Stimulated activated CD8-positive, alpha-beta memory T cell treated with anti-CD3 and anti-CD28 coated beads, Interleukin-15, amount 100 ng/mL, for 4 hours (primary cell): ENCODE measurements at places on chromosomes 4 and X.

DNA sequence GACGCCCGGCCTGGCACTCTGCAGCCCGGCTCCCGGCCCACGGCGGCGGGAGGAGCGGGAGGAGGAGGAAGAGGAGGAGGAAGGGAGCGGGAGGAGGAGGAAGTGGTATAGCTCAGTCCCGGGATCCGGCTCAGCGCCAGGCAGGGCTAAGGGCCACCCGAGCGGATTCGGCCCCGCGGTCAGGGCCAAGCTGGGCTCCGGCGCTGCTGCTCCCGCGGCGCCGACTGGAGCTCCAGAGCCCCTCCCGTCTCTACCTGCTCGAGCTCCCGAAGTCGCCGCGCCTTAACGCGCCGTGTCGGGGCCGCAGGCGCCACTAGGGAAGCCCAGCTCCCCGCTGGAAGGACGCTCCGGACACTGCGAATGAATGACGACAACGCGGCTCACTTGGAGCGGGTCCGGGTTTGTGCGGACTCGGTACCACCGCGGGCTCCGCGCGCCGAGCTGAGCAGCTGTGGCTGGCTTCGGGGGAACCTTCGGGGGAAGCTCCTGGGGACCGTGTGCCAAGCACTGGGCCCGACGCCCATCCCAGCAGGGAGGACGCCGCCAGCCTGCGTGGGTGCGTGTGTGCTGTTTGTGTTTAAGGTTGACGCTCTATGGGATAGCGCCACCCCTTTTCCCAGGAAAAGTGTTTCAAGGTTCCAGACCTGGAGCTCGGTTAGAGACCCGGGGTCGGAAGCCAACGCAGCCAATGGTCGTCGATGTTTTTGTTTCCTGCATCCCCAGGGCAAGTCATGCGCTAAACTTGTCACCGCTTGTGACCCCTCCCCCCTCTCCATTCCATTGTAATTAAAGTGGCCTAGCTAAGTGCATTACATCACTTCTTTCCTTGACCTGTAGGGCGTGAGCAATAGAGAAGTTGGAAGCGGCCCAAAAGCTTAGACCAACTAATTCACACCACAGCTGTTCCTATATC, at the start of gene TBC1D9:
TSS of gene TBC1D9 (minus strand) at position 67 of the 913 bp plus-strand sequence. CDS start 340 bp downstream, outside the sequence.
- no peak for DNase-seq

DNA sequence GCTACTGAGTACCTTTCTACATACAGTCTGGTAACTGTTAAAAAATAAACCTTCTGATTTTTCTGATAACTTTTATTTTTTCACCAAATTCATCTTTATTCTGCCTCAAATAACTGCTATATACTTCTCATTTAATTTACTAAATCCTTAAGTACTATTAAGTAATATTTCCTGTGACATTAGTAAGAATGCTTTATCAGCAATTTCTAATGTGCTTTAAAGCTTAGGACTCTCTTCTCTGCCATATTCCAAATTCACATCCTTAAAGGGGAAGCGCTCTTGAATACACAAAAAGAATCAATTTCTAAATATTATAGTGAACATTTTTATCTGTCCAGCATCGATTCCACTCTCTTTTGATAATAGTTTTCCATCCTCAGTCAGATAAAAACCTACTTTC, 81.1 kb downstream of the DCAF8L2 start:
- DNase-seq = no peak

DNA sequence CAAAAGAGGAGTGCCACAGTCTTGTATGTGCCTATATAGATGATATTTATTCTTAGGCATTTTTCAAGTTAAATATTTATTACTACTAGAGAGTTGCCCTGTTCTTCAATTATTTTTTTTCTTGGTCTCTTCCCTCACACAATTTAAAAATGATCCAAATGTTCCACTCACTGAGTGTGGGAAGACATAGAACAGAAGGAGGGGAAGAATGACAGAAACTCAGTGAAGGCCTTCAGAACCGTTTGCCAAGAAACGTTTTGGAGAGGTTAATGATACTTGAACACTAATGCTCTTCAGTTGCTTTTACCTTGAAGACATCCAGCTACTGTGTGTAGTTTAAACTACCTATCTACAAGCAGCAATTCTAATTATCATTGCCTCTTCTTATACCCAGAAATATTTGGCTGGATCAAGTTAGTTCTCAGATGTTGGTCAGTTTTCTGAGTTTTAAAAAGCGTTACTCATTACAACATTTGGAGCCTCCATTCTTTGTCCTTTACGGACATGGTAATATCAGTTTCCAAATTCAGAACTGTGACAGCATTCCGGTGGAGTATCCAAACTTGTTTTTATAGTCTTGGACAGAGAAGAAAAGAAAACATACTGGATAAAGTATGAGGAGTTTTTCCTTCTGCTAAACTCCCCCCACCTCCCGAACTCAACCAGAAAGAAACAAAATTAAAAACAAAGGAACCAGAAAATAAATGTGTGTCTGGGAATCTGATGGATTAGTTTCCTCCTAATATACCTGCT, 389.7 kb downstream of the SPRY1 start:
- no peak for DNase-seq

GRCh38 chr4:59987289-59987688, 1212.8 kb upstream of the ADGRL3 start:
- DNase-seq = no peak

- no peak for DNase-seq
Measured at GRCh38 chrX:68574240-68574639, 73.2 kb upstream of the STARD8 start.

DNA sequence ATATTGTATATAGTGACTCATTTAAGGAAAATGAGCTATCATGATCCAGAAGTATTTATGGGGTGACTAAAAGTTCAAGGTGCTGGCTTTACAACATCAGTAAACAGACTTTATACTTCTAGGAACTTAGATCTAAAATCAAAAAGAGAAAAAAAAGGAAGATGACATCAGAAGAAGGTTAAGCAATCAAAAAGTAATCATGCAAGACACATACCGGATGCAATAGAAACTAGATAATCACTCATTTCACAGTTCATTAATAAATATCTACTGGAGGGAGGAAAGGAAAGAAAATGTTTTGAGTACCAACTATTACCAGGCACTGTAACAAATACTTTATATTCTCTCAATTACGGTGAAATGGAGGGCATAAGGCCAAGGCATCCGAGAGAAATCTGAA, 276.4 kb downstream of the SPRY1 start:
- no peak for DNase-seq

DNA sequence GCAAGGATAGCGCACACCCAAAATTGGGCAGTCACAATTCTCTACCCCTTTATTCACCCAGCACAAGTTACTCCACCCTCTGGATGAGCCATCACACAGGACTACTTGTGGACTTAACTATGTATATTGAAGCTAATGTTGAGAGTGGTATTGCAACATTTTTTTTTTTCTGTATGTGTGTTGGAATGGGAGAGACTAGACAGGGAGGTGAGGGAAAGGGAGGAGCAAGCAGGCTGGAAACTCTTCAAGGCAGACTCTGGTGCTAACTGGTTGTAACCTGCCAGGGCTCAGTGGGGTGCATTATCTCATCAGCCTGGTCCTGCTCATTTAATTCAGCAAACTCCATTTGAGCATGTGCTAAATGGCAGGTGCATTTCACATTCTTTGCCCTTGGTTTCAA, 18.4 kb upstream of the CWH43 start:
- DNase-seq = no peak

DNA sequence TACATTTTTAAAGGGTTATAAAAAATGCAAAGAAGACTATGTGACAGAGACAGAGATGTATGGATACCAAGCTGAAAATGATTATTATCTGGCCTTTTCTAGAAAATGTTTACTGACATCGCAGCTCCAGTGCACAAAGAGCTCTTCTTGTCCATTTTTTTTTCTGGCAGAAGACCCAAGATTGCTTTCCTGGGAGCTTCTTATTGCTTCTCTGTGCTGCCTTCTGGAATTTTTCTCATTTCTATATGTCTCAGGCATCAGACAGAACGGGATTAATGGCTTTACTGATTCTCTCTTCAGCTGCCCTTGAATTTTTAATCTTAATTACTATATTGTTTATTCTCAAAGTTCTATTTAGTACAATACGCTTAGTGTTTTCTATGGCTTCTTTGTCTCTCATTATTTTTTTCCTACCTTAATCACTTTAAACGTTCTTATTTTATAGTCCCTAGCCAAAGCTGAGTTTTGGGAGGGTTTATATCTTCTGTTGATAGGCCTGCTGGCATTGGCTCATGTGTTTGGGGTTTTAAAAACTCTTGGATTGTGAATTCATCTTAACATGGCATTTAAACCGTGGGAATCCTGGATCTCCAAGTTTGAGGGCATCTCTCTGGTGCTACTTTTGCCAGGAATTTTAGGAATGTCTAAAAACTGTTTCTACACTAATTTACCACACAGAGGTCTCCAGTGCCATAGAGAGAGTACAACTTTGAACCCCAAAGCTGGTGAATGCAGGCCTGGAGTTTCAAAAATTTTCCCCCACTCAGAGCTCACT, 138.9 kb upstream of the LNX1 start:
- DNase-seq = no peak

- DNase-seq = no peak
Measured at GRCh38 chr4:84502333-84502954, 3.4 kb upstream of the NKX6-1 start.

- DNase-seq = no peak
Measured at GRCh38 chr4:54254915-54255246, 25.8 kb downstream of the PDGFRA start.

GRCh38 chr4:83065266-83065665, 30.3 kb downstream of the COPS4 start:
- no peak for DNase-seq

GRCh38 chrX:54048412-54048811, 4.1 kb upstream of the PHF8 start:
- DNase-seq = no peak

DNA sequence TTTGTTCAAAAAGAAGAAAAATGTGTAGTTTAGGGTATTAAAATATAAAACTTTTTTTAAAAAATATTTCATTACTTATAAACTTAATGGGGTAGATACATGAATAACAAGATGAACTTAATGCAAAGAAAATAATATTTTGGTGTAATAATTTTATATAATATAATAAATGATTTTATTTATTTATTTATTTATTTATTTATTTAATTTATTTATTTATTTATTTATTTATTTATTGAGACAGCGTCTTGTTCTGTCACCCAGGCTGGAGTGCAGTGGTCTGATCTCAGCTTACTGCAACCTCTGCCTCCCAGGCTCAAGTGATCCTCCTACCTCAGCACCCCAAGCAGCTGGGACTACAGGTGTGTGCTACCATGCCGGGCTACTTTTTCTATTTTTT, 20.8 kb upstream of the TEX13C start:
- DNase-seq = no peak

DNA sequence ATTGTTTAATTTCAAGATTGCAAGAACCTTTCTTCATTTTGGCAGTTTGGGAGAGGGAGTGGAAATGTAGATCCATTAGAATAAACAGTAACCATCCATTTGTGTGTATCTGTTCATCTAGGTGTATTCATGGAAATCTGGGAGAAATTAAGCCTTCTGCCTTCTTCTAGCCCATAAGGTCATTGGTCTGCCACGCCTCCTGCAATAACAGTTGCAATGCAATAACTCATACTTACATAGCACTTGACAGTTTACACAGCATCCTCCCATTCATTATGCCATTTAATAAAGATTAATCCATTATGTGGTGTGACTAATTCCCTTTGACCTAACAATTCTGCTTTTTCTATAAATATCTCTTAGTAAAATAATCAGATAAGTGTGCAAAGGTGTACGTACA, 42.6 kb downstream of the SHROOM4 start:
- no peak for DNase-seq

DNA sequence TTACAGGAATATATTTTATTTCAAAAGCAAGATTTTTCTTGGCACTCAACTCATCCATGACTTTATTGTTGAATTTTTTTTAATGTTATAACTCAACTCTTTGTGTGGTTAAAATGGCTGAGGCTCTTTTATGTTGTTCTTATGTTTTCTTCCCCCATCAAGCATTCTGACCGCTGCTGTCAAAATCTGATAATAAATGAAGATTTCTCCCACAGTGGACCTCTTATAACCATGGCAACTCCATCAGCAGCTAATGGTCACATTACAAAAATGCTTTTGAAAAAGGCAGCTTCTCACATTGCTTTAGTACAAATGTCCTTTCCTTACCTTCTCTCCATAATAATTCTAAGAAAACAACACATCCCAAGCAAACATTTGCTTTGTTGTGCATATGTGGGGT, 96.0 kb upstream of the ATOH1 start:
- DNase-seq = no peak

- peak; percentile 1 for DNase-seq
Measured at GRCh38 chrX:130028196-130028595, 45.8 kb downstream of the BCORL1 start.

DNA sequence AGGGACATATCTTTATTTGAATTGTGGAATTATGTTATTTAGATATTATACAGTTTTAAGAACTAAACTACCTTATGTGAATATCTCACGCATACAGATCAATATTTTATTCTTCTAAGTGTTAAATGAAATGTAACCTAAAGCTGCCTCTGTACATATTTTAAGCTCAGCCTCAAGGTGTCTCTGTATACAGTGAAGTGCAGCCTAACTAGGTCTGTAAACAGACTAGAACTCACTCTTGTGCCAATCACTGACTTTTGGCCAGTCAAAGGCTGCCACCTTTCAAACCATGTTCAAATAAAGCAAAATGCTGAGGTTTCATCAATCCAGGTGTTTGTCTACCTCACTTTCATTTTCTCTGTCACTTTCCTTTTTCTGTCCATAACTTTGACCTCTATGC, 1074.5 kb upstream of the PRKX start:
- DNase-seq = no peak

DNA sequence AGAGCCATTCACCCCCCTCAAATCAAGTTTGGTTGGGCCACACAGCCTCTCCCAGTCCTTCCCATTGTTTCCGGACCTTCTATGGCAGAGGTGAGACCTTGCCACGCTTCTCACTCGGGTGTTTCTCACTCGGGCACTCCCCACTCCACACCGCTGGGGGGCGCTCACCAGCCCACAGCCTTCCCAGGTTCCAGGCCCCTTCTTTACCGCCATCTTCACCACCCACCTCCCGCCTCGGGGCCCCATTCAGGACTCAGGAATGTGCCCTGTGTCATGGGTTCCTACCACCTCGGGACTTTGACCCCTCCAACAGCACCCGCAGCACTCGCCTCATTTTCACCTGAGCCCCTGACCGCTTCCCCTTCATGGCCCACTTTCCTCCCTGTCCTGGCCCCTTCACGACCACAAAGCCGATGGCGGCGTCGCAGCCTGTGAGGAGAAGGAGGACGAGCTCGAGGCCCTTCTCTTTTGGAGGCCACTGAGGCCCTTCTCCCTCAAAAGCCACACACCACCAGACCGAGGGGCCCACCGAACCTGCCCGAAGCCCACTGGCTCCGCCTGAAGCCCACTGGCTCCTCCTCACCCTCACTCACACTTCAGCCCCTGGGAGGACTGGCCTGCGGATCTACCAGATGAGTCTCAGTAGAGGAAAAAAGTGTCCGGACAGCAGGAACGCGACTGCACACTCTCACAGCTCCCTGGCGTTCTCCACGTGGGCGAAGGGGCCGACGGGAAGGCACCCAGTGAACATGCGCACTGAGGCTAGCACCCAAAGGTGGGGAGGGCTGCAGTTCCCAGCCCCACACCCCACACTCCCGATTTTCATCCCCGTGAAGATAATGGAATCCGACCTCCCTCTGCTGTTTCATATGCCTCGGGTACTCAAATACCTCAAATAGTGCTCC, at the start of gene PAGE1:
TSS of gene PAGE1 (minus strand) at position 709 of the 905 bp plus-strand sequence. CDS start 1,214 bp downstream, outside the sequence.
- no peak for DNase-seq

- no peak for DNase-seq
Measured at GRCh38 chrX:16931371-16931770, 15.1 kb upstream of the REPS2 start.
